ENCODE measurements at places on chromosomes 11 and 22.

- peak; percentile 4 for DNase-seq
Observed at GRCh38 chr22:22810018-22810427, 77.6 kb upstream of the IGLL5 start.

- DNase-seq = no peak
Observed at GRCh38 chr11:80458376-80458775, 1017.5 kb upstream of the TENM4 start.

GRCh38 chr22:24400034-24400725 is 27.2 kb upstream of the ADORA2A start:
- DNase-seq = no peak

- no peak for DNase-seq
Observed at GRCh38 chr11:87366763-87367405, 329.1 kb downstream of the TMEM135 start.

DNA sequence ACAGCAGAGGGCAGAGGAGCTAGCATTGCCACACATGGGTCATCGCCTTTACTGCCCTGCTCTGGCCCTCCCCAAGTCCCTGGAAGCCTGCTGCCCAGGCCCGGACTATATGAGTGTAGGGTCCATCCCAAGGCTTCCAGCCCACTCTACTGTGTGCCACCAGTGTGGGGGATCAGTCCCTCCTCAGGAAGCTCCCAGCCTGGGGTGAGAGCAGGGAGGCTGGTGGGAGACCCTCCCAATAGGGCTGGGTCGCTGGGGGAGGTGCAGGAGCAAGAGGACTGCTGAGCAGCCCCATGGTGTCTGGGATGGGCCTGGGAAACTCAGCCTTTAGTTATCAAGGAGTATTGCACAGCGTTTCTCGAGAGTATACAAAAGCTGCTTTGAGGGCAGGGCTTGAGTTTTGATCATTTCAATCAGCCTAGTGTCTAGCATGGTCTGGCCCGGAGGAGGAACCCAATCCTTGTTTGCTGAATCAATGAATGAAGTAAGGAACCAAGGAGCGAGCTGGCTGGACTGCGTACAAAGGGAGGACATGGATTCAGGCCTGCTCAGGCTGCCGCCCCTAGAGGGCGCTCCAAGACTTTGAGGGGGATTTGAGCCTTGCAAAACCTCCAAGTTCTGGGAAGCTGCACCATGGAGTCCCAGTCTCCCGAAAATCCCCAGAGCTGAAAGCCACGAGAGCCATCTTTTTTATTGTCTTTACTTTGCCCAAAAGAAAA is 89.0 kb upstream of the PARVA start:
- DNase-seq = peak; percentile 81

GRCh38 chr11:32033491-32033890 is 57.4 kb upstream of the RCN1 start:
- DNase-seq = no peak

GRCh38 chr22:28956506-28956905 is 73.1 kb downstream of the ZNRF3 start:
- DNase-seq = no peak

- no peak for DNase-seq
Observed at GRCh38 chr22:47512617-47513016, 750.2 kb downstream of the TBC1D22A start.

GRCh38 chr22:39171623-39172264 is 19.3 kb upstream of the CBX7 start:
- DNase-seq = no peak

DNA sequence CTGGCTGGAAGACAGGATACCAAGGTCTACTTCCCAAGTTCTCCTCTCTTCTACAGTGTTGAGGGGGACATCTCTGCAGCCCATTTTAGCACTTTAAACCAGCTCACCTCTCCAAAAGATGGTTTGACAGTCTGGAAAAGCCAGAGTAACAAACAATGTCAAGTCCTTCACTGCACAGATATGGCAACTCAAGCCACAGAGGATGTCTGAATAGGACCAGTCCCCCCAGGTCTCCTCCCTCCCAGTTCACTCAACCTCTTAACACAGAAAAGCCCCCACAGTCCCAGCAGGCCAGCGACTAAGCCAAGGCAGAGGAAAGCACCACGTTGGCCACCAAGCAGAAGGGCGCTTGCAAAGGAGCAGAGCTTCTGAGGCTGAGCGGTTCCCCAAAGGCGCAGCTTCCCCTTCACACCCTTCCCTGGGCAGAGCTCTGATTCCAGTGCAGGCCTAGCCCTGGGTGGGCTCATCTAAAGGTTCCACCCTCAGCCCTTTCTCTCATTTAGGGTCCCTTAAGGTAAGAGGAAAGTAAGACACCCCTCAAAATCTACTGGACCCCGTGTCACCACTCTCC is 62.7 kb downstream of the PAK1 start:
- no peak for DNase-seq

DNA sequence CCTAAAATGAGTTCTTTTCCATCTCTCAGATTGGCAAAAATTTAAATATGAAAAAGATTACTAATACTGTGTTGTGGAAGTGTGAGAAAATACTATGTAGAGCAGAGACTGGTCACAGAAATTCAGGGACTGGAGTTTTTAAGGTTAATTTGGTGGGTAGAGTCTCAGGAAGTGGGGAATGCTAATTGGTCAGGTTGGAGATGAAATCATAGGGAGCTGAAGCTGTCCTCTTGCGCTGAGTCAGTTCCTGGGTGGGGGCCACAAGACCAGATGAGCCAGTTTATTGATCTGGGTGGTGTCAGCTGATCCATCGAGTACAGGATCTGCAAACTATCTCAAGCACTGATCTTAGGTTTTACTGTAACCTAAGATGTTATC is 29.4 kb upstream of the TMEM86A start:
- no peak for DNase-seq

DNA sequence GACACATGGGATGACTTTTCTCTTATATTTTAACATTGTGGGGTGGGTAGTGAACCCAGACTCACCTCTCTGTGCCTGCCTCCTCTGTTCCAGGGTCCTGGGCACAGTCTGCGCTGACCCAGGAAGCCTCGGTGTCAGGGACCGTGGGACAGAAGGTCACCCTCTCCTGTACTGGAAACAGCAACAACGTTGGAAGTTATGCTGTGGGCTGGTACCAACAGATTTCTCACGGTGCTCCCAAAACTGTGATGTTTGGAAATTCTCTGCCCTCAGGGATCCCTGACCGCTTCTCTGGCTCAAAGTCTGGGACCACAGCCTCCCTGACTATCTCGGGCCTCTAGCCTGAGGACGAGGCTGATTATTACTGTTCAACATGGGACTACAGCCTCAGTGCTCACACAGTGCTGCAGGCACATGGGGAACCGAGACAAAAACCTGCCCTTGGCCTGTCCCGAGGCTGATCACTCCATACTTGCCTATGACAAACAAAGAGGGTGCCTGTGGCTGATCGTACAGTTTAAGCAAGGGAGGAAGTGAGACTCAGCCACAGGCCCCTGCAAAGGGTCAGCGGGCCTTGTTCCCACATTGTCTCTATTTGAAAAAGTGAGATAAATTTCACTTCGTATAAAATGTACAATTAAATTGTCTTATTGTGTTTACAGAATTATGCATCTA is 43.7 kb upstream of the TOP3B start:
- no peak for DNase-seq

DNA sequence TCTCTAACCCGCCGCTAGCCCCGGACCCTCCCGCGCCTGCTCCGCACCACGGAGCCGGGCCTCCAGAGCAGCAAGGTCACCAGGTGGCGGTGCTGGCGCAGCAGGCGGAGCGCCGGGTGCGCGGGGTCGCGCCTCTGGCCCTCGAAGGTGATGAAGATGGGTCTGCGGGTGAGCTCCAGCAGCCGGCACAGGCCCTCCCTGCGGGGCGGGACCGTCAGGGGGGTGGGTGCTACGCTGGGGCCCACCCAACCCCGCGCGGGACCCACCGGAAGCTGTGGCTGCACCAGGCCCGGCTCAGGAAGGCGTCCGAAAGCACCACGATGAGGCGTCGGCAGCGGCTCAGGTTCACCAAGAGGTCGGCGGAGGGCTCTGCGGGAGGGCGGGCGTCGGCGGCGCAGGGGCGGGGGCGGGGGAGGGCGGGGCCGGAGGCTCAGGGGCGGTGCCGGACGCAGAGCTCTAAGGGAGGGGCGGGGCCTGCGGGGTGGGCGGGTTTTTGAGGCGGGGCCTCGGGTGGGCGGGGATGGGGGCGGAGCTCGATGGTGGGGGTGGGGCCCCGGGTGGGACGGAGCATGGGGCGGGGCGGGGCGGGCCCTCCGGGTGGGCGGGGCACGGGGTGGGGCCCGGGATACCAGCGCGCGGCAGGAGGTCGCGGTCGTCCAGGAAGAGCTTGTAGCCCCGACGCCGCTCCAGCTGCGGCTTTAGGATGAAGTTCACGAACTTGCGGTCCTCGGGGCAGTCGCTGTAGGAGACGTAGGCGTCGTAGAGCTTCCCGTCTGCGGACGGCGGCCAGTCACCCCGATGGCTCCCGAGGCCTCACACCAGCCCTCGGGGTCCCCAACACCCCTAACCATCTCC is 7.8 kb downstream of the SIGIRR start:
- peak; percentile 57 for DNase-seq

All from putamen (tissue), 1 donor.